ENCODE measurements at places on chromosomes 11 and 22.

DNA sequence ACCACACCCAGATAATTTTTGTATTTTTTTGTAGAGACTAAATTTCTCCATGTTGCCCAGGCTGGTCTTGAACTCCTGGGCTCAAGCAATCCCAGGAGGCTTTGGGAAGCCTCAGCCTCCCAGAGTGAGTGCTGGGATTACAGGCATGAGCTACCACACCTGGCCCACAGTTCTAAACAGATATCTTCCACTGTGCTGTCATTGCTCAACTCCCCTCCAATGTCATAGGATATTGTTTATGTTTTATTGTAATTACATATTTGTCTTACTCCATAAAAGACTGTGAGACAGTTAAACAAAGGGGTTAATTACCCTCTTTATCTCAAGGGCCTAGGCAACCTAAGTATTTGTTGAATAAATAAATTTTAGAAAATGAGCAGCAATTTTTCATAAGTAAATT lies 204.2 kb downstream of the GRM5 start:
- no peak for DNase-seq

DNA sequence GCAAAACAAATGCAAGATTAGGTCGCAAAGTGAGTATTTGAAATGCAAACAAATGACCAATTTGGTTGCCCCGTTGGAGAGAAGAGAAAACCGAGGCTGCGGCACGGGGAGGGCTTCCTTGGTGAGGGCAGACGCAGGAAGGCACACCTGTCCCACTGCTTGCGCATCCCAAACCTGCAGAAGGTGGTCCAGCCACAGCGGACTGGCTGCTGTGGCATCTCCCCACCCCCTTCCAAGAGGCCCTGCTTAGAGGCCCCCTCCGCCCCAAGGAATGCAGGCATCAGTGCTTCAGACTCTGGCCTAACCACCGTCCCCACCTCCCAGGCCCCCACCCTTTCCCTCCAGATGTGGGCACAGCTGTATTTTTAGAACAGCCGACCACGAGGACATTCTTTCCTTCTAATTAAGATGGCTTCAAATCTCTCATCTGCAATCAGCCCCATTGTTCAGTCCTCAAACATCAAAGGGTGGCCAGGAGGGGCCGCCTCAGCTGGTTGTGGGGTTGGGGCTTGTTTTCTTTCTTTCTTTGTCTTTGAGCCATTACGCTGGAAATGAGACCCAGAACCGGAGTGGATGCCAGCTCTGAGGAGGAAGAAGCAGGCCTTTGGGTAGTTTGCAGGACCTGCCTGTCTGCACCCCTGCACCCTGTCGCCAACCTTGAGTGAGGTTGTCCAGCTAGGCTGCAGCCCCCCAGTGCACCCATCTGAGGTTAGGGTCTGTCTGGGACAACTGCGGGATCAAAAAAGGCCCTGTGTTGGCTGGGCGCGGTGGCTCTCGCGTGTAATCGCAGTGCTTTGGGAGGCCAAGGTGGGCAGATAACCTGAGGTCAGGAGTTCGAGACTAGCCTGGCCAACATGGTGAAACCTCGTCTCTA lies 9.4 kb upstream of the DERL3 start:
- no peak for DNase-seq

DNA sequence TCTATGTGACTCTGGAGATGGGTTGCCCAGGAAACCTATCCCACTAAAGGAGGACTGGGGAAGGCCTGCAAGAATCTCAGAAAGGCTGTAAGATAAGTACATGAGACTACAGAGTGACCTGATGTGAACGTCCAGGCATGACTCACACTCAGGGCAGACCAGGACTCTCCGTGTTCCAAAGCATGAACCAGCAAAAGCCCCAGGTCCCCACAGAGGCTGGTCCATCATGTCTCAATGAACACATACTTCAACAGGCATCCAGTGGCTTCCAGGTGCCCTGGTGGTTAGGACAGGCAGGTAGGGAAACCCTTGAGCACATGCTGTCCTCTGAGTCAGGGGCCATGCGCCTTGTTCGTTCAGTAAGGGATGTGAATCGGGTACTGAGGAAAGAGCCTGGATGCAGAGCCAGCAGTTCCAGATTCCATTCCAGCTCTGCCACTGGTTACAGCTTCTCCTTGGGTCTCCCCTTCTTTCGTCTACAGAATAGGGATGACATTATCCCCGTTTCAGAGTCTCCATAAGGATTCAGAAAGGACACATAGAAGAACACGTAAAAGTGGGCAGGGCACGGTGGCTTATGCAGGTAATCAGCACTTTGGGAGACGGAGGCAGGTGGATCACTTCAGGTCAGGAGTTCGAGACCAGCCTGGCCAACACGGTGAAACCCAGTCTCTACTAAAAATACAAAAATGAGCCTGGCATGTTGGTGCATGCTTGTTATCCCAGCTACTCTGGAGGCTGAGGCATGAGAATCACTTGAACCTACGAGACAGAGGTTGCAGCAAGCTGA lies 129.0 kb upstream of the TEAD1 start:
- no peak for DNase-seq

- no peak for DNase-seq
Observed at GRCh38 chr11:118217575-118217974, 7.2 kb downstream of the JAML start.

GRCh38 chr11:110467556-110467955 lies 37.8 kb downstream of the FDX1 start:
- no peak for DNase-seq

DNA sequence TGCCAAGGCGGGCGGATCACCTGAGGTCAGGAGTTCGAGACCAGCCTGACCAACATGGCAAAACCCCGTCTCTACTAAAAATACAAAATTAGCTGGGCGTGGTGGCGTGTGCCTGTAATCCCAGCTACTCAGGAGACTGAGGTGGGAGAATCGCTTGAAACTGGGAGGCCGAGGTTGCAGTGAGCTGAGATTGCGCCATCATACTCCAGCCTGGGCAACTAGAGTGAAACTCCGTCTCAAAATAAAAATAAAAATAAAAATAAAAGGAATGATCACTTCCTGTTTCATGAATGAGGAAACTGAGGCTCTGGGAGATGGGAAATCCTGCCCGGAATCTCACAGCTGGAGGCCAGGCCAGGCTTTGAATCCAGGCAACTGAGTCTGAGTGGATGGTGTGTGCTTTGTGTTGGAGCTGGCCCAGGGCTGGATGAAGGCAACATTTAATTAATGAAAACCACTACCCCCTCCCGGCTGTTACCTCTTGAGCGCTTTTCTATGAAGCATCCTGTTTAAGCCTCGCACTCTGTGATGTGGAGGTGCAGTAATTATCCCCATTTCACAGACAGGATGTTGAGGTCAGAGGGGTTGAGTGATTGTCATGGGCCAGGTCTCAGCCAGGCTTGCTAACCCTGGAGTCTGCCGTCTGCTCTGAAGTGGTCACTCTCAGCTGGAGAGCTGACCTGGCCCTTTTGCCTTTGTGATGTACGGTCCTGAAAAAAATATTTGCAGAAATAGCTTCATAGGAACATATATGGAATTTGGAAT lies 27.8 kb downstream of the LRP5 start:
- no peak for DNase-seq

DNA sequence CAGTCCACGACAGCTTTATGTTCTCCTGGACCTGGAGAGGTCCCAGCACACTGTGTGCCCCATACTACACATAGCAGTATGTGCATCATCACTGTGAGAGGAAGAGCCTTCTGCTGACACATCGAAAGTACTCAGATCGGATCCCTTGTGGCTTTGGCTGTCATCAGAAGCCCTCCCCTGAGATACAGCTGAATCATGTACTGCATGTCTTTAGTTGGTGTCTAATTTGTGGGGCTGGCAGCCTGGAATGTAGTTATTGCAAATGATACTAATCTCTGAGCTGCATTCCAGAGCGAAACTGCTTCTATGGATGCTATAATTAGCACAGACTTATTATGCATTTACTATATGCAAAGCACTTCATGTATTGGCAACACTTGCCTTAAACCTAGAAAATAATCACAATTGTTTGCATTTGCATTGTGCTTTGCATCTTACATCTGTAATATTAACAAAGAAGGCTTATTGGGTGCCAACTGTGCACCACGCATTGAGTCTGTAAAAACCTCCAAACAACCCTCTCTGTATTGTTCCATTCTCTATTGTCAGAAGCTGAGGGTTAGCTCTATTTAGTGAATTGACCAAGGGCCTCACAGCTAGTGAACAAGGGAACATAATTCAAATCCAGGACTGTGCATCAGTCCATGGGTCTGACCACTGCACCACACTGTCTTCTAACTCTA lies 89.2 kb upstream of the CRTAM start:
- no peak for DNase-seq

GRCh38 chr11:46728659-46729040 lies 9.6 kb downstream of the F2 start:
- DNase-seq = no peak

DNA sequence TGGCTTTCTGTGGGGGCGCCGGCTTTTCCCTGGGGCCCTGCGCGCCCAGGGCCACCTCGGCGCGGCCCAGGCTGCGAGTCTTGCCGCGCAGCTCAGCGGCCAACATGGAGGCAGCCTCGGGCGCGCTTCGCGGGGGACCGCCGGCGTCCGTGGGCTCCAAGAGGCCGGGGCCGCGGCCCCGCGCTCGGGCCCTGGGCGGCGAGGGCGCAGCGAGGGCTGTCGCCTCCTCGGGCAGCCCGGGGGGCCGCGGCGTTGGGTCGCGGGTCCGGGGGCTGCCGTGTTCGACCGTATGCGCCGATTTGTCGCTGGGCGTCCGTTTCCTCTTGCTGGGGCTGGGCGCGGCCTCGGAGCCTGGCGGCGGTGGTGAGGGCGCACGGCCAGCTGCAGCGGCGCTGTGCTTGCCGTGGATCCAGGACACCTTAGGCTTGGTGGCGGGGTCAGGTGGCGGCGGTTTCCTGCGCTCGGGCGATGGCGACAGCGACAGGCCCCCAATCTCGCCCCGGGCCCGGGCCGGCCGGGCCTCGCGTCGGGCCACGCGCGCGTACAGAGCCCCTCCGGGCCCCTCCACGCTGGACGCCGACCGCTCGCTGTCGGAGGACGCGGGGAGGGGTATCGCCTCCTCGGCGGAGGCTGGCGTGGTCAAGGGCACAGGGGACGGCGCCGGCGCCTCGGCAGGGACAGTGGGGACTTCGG lies 11.9 kb downstream of the SCARF2 start:
- no peak for DNase-seq

DNA sequence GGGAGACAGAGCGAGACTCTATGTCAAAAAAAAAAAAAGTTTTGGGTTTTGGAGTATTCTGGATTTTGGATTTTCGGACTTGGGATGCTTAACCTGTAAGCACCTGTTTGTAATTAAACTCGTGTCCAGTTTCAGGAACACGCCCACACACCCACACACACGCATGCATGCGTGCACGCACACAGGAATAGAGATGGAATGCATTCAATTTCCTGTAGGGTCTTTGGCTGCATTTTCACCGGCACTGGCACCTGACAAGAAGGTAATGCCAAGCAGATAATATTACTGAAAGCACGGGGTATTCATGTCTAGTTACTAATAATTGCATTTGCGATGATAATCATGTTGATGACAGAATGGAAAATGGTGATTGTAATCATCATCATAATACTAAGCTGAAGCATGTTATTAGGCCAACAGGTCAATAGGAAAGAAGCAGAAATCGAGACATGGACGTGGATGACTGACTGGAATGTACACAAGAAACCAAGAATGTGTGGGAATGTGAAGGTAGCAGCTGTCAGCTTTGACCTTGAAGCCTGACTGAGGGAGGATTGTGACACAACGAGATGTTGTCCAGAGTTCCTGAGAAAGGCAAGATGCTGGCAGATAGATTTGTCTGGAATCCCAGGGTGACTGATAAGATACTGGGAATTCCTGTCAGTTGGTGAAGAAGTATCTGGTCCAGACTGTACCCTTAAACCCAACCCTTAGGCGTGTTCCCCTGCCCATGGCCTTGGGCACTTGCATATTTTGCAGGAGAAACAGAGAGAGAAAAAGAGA lies 108.6 kb downstream of the SYN3 start:
- DNase-seq = no peak

- DNase-seq = no peak
Observed at GRCh38 chr11:68386331-68386978, 74.1 kb downstream of the LRP5 start.

DNA sequence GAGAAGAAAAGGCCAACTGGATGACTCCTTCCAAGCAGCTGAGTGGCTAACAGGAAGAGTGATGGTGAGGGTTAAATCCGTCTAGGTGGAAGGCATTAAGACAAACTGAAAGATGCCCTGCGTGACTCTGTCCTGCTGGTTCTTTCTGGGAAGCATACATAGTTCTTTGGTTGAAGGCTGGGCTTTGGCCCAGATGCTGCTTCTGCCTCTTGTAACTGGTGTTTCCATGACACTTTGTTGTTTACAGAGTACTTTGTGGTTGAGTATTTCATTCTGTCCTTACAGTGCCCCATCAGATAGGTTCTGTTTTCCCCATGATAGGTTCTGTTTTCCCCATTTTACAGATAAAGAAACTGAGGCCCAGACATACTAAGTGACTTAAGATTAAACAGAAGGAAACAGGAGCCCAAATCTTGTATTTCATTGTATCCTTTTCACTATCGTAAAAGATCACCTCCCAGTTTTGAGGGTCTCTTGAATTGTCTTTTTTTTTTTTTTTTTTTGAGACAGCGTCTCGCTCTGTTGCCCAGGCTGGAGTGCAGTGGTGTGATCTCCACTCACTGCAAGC lies 124.3 kb upstream of the RASSF10 start:
- DNase-seq = no peak

DNA sequence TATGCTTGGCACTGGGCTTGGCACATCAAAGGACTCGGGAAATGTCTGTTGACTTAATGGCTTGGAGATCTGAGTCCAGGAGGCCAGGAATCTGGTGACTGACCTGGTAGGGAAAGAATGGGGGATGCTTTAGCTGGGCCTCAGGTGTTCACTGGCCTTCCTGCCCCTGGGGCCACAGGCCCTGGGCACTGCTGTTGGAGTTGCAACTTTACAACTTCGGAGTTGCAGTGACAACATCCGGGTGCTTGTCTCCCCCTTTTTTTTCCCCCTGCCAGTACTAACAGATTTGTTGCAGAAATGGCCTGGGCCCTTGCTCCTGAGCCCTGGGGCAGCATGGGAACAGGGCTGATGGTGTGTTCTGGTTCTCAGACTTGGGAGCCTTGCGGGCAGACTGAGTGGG lies 23.8 kb downstream of the OSBP2 start:
- DNase-seq = no peak

DNA sequence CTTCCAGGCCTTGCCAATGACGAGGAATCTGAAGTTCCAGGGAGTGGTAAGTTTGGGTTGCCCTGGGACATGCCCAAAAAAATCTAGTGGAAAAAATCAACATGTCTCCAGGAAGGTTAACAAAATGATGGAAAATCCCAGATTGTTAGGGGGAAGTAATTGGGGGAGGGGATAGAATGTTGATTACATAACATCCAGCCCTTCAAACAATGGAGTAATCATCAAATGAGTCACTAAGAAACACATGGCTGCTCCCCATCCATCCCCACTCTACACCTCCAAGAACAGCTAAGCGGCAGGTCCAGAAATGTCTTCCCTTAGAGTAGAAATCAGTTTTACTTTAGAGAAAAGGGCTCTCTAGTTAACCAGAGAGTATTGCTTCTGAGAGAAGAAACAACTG lies 94.9 kb downstream of the ETS1 start:
- DNase-seq = no peak

DNA sequence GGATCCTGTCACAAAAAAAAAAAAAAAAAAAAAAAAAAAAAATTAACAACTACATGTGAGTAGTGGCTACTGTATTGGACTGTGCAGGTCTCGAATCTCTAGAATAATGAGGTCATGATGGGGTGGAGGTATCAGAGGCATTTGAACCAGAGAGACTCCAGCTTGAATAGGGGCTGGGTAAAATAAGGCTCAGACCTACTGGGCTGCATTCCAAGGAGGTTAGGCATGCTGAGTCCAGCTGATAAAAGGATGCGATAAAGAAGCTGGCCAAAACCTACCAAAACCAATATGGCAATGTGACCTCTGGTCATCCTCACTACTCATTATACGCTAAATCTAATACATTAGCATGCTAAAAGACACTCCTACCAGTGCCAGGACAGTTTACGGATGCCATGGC lies 5.9 kb upstream of the PACSIN3 start:
- no peak for DNase-seq
